Astrocyte of the hippocampus (primary cell): ENCODE measurements at places on chromosomes 5 and 9.

GRCh38 chr5:2905741-2906140 is 154.3 kb upstream of the IRX2 start:
- no peak for DNase-seq

DNA sequence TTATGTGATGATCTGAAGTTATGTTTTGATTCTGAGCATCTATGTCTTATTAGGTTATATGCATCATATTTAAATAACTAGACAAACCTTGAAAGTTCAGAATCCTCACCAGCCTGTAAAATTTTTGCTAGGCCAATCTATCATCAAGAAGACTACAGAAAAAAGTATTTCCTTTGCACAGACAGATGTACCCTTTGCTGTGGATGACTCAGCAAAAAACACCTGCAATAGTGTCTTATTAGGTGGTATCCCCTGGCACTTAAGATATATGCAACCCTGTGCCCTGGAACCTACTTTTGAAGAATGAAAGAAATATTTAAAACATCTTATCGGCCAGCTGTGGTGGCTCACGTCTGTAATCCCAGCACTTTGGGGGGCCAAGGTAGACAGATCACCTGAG is 130.6 kb downstream of the SLF1 start:
- no peak for DNase-seq

- peak; percentile 36 for DNase-seq
These were observed at the start of gene PRRT1B for GRCh38 chr9:131545003-131545785. TSS of gene PRRT1B (plus strand) at chr9:131545523. CDS start at chr9:131545616, 93 bp downstream.

DNA sequence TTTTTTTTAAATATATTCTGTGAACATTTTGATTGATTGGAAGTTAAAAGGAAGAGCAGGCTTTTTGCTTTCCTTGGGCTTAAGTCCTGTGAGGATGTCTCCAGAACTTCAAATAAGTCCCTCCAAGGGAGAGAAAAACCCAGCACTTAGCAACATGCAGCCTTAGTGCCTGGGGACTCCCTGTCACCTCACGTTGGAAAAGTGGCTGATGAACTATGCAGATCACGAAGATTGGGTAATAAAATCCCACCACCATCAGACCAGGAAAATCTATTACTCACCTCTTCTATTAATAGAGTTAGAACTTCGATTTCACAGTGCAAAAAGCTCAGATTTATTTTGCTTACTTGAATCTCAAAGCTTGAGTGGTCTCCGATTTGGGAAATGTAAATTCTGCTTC is 507.0 kb downstream of the MAT2B start:
- DNase-seq = no peak

DNA sequence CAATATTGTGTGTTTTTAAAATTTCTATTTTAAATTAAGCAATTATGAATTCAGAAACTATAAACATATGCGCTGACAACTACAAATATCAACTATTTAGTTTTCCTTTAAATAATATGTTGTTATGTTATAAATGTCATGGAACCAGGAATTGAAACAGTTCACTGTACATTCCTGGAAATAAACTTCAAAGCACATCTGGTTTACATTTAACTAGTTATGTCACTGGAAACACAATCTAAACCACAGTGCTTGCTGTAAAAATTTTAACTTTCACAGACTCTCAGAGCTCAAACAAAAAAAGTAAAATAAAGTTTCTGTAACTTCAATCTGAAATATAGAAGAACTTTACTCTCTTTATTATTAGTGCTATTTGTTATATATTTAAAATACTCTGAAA is 179.2 kb downstream of the FBN2 start:
- no peak for DNase-seq

DNA sequence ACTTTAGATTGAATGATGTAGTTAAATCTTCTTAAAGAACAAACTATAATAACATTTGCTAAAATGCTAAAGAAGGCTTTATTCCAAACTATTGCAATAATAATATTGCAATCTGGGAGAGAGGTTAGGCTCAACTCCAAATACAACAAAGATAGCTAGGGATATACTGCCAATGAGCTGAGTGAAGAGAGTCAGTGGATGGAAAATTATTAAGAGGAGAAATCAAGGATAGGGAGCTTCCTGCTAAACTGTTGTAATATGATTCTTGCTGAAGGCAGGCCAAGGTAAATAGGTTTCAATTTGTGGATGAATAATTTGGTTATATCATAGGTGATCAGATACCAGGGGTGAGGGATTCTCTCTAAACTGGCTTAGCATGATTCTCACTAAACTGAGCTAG is 1651.5 kb downstream of the EFNA5 start:
- peak; percentile 31 for DNase-seq

DNA sequence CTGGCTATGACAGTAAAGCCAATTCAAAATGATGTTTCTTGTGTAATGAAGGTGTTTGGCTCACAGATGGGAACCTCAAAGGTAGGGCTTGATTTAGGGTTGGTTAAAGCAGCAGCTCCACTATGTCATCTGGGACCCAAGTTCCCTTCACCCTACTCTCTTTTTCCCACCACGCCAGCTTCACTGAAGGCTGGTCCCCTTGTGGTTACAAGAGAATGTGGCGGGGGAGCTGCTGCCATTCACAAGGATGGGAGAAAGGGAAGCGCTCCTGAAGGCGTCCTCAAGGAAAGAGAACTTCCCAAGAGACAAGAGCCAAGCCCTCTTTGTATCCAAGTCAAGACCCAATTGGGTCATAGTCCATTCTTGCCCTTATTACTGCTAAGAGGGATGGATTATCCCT is 72.7 kb downstream of the NTRK2 start:
- DNase-seq = no peak

- no peak for DNase-seq
These were observed 2.1 kb downstream of the ECPAS start for GRCh38 chr9:111481885-111482636.

DNA sequence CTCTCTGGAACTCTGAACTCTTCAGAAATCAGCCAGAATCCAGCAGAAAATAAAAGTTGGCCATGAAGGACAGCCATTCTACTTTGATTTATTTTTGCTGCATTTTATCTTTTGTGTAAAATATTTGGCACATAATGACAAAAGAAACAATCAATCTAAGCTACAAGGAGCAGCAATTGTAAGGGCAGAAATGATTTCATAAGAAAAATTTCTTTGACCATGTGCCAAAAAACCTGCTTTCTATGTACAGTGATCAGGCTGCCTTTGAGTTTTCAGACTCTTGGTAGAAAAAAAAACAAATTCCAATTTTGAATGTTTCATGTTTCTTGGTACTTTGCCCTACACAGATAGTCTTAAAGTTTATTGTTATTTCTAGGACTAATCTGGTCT is 69.8 kb upstream of the SLC1A3 start:
- no peak for DNase-seq

DNA sequence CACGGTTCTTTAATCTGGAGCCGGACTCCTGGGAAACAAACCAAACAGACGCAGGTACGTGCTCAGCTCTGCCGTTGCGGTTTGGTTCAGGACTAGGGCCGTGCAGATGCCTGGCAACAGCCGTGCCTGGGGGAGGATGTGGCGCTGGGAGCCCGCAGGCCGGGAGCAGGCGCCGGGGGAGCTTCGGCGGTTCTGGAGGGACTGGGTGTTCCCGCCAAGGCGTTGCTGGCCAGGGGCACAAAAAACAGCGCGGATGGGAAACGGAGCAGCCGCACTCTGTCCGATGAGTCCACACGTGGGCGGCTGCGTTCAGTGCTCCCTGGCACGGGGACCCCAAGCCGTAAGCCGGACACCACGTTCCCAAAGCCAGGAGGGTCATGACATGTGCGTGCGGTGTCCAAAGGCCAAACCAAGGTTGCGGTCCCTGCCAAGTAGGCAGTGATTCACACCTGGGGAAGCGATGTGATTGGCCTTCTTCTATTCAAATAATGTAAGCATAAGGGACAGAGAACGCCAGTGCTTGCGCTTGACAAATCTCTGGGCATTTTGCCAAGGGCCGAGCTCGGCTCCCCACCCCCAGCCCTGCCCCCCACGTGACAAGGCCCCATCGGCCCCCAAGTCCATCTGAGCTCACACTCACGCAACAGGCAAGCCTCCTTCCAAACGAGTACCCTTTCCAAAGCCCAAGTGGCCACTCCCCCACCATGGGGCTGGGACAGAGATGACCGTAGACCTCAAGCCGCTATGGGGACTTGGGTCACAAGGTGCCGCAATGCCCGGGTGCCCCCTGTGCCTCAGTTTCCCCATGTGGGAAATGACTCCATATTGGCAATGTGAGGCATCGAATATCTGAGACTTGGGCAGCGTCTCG is 49.7 kb upstream of the NKD2 start:
- peak; percentile 77 for DNase-seq

- DNase-seq = no peak
These were observed 19.0 kb upstream of the SPINK4 start for GRCh38 chr9:33220681-33221567.

GRCh38 chr5:67799732-67800234 is 415.8 kb upstream of the PIK3R1 start:
- peak; percentile 62 for DNase-seq

DNA sequence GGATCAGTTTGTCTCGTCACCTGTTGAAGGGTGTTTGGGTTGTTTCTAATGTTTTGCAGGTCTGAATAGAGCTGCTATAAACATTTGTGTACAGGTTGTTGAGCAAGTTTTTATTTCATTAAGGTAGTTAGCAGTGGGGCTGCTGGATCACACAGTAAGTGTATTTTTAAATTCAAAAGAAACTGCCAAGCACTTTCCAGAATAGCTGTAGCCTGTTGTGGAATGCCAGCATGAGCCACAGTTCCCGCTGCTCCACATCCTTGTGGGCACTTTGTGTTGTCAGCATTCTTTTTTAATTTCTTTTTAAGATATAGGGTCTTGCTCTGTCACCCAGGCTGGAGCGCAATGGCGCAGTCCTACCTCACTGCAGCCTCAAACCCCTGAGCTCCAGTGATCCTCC is 14.5 kb downstream of the FBXW5 start:
- no peak for DNase-seq

- no peak for DNase-seq
These were observed 499.2 kb upstream of the COX7C start for GRCh38 chr5:86118542-86118941.

- no peak for DNase-seq
These were observed 413.6 kb upstream of the ADAMTSL1 start for GRCh38 chr9:18060269-18060934.

DNA sequence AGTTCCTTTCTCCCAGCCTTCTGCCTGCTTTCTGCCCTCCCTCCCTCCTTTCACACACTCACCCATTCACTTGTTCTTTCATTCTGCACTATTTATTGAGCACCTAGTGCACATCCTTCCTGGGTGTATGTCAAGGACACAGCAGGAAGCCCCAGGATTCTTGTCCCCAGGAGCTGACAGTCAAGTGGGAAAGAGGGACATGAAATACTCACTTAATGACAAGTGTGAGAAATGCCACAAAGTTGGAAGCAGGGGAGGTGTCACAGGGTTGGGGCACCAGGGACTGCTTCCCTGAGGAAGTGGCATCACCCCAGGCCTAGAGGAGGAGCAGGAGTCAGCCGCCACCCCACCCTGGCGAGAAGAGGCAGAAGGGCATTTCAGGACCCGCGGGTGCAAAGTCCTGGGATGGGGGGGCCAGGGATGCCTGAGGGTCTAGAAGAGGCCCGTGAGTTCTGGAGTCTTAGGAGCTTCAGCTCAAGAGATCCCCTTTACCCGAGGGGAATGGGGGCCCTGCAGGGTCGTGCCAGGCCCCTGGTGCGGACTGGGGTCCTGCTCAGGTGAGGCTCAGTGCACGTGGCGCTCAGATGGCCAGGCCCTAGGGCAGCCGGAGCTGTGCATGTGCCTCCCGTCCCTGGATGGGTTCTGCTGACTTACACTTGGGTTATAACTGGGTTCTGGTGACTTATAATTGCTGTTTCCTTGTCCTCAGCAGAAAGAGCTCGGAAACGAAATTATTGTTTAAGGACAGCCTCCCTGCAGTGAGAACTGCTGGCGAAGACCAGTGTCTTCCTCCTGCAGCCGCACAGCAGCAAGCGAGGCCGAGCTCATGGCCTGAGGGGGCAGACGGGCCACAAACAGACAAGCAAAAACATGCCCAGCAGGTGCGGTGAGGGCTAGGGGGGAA is 16.9 kb upstream of the LAMC3 start:
- no peak for DNase-seq
